ENCODE measurements at places on chromosomes 5 and 9.

DNA sequence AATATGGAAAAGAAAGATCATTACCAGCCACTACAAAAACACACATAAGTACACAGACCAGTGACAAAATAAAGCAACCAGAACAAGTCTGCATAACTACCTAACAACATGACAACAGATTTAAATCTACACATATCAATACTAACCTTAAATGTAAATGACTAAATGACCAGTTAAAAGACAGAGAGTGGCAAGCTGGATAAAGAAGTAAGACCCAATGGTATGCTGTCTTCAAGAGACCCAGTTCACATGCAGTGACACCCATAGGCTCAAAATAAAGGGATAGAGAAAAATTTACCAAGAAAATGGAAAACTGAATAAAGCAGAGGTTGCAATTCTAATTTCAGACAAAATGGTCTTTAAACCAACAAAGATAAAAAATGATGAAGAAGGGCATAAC, 938.1 kb downstream of the EFNA5 start:
- no peak for DNase-seq

GRCh38 chr9:122218071-122218934, 10.5 kb downstream of the LHX6 start:
- peak; percentile 36 for DNase-seq

- no peak for DNase-seq
Measured at GRCh38 chr5:131245312-131245711, 18.5 kb upstream of the CDC42SE2 start.

DNA sequence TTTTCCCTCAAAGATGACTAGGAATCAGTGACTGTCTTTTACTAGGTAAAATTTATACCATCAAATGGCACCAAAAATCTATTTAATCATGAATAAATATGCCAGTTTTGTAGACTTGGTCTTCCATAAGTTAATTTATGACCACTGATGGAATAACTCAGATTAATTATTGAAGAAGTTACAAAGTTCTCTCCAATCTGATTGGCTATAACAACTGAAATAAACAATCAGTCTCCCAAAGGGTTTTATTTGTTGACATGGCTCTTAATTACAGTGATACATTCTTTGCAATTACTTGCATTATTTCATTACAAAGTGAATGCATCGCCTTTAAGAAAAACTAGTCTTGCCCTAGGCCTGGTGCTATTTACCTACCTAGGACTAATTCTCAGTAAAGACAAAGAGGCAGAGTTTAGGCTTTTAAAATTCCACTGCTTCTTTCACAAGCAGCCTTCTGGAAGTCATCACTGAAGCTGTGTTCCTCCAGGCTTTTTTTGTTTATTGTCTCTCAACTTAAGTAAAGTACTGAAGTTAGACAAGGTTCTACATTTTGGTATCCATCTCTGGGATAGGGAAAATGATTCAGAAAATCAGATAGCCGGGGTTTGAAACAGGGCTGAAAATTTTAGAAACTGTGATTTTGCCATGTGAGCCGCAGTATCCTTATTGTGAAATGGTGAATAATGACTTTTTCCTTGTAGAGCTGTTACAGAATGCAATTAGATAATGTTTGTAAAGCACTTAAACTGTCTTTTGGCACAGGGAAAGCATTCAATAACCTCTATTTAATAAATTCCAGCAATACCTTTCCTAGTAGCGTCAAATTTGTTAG, 2.5 kb downstream of the STOM start:
- DNase-seq = no peak

GRCh38 chr5:4124221-4124970, 528.8 kb downstream of the IRX1 start:
- no peak for DNase-seq

DNA sequence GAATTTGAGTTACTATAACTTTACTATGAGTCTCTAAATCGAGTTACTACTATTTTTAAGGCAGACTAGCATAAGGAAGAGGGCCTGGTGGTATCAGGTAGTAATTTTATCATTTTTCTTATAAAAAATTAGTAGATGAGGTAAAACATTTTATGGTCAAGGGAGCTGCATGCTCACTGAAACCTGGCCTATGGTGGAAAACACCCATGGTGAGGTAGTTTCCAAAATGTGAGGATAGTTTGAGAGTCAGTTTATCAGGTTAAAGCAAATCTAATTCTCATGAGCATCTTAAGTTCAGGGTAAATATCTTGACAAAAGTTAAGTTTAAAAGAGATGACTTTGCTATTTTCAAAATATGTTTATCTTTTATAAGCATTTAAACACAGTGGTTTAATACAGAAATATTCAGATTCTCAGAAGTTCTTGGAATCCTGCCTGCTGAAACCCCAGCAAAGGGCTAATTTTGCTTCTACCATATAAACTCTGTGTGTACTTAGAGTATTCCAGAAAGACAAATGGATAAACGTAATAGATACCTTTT, 10.0 kb downstream of the DDX4 start:
- DNase-seq = no peak

- DNase-seq = no peak
Measured at GRCh38 chr5:35850967-35851680, 5.6 kb upstream of the IL7R start.

- DNase-seq = no peak
Measured at GRCh38 chr9:120153258-120153657, 426.7 kb downstream of the CDK5RAP2 start.

DNA sequence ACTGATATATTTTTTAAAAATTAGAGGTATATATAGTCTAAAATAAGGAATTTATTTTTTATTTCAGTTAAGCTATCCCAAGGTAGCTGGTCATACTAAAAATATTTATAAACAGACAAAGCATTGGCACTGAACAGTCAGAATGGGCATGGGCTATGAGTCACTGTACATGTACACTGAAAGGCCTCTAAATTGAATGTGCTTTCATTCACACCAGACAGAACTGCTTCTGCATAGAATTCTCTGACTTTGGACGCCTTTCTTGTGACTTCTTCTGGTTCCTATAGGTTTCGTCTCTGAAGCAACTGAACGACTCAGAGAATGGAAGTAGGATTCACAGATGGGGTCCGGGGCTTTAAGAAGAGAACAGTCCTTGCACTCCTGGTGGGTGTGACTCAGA, 394.8 kb upstream of the MEF2C start:
- no peak for DNase-seq

DNA sequence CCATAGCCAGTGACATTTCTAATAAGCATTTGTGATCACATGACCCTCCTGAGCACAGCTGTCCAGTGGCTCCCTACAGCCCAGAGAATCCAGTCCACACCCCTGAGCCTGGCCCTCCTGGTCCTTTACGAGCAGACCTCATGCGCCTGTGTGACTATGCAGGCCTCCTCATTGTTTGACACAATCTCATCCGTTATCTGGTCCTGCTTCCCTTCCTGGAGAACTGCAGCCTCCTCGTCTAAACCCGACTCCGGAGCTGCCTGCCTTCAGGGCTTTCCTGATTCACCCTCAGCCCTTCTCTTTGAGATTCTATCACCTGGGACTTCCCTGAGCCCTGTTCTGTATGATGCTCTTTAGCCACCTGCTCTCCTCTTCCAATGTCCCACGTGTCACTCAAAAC, 79.7 kb downstream of the GPR21 start:
- no peak for DNase-seq

DNA sequence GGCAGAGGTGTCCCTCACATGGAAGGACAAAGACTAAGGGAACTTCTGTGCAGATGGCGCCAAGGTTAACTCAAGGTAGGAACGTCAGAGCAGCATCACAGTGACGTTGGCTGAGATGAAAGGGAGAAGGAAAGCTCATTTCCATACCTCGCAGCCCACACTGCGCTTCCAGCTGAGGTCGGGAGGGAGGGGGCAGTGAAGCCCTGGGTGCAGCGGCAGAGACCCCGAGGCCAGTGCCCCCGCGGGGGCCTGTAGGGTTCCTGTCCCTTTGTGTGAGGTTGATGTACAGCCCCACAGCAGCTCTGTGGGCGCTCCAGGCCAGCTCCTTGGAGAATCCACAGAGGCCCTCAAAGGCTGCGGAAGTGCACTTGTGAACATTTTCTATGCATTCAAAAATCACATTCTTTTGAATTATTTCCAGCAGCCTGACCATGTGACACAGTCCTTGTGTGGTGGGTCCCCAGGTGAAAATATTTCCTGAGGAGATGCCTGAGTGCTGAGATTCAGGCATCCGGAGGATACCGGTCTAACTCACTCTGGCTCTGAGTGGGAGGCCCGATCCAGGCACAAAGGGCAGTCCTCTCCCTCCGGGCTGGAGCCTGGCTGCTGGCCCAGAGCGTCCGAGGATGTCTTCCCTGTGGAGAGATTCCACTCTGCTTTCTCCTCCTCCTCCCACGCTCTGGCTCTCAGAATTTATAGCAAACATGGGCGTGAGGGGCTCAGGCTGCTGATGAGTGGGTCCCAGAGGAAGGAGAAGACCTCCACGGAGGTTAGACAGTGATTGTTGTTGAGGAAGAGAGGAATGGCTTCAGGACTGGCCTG, 150.7 kb downstream of the ICE1 start:
- DNase-seq = no peak

- DNase-seq = no peak
Measured at GRCh38 chr5:6674421-6674820, 38.8 kb upstream of the TENT4A start.
